ENCODE measurements at places on chromosomes 4 and X.

GRCh38 chr4:140037353-140038030 is 116.5 kb downstream of the MAML3 start:
- DNase-seq, result no peak

GRCh38 chr4:48367016-48367415 is 25.7 kb downstream of the SLAIN2 start:
- DNase-seq, result no peak

DNA sequence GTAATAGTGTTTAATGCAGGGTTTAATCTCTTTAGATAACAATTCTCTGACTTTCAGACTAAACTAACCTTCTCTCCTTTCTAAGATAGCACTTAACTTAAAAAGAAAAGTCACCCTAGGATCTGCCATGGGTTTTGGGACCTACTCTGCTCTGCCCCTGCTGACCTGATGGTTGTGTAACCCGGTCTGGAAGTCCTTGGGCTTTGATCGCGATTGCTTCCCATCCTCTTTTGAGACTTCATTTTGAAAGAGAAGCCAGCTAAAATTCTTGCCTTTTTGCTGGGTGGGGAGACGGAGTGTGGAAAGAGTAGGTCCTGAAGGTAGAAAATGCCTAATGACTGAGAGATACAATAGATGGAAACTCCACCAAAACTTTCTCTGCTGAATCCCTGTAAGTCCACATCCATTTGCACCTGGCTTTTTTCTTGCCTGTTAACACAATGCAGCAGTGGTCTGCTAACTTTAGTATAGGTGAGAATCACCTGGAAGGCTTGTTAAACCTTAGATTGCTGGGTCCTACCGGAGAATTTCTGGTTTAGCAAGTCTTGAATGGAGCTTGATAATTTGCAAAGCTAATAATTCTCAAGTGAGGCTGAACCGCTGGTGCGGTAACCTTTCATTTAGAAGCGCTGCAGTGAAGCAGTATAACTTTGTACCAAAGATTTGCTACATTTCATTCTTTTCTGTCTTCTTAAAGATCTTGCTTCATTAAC is 45.6 kb upstream of the CCSER1 start:
- DNase-seq, result no peak

DNA sequence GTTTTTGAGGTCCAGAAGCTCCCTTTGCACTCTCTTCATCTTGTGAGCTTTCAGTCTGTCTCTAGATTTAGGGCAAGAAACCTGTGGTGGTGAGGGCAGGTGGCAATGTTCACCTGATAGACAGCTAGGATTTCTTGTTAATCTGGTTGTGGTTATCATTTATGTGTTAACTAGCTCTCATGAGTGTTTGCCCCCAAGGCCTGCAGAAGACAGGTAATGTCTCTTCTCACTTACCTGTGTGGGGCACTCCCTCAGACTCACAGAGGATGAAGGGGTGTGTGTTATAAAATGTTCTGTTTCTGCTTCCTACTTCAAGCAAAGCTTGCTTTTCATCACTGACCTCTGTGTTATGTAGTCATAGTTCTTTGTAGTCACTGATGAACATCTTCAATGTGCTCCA is 17.8 kb downstream of the EGF start:
- DNase-seq, result no peak

DNA sequence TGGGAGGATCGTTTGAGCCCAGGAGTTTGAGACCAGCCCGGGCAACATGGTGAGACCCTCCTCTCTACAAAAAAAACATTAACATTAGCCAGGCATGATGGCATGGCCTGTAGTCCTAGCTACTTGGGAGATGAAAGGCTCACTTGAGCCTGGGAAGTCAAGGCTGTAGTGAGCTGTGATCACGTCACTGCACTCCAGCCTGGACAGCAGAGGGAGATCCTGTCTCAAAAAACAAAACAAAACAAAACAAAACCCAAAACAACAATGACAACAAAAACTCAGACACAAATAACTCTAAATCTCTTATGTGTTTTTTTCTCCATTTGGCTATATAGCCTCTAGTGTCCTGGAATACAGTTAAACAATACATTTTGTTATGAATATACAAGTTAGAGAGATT is 127.3 kb upstream of the STK26 start:
- no peak for DNase-seq

GRCh38 chrX:1134156-1134555 is 78.3 kb downstream of the CRLF2 start:
- DNase-seq, result no peak

DNA sequence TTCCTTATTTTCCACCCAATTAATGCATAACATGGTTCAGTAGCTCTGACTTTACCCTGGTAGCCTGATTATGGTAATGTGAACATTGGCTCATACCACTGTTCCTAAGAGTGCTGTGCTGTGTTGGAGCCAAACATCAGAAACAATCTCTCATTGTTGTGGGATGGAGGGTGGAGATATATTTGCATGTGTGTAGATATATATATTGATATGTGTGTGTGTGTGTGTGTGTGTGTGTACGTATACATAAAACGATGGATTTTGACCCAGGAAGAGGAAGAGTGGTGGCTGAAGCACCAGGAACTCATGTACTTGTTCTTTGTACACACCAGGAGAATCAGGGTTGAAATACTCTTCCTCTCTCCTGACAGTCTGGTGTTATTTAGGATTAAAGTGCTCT is 247.7 kb downstream of the IL15 start:
- no peak for DNase-seq

GRCh38 chrX:17788439-17788838 is 51.1 kb downstream of the SCML1 start:
- peak; percentile 20 for DNase-seq

GRCh38 chr4:114577386-114577785 is 21.2 kb upstream of the UGT8 start:
- no peak for DNase-seq

DNA sequence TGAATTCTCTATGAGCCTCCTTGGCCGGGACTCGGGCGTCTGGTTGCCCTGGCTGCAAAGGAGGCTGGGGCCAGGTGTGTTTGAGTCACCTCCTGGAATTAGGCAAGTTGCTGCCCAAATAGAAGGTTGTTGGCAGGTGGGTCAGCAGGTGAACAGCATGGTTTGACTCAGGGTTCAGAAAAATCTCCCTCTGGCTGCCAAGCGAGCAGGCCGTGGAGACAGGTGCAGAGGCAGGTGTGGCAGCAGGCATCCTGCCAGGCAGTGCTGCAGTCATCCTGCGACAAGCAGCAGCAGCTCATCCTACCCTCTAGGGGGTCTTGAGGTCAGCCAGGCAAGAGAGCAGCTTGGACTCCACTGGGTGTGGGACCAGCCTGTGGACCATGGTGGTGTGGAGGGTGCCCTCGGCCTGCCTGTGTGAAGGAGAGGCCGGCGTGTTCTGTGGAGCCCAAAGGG is 8.2 kb downstream of the MSANTD1 start:
- peak; percentile 93 for DNase-seq

DNA sequence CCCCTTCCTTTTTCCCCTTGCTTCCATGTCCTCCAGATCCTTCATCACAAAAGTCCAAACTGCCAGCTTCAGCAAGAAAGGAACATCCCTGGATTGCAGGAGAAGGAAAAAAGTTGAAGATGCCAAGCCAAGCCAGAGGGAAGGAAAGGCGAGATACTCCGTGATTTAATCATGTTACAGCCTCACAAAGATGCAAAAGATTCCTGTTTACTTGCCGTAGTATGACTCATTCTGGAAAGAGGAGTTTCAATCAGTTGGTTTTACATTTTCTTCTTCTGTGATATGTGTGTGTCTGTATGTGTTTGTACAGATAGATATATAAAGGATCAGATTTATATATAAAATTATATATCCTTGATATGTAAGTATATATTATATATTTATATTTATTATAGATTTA is 69.3 kb downstream of the BTC start:
- no peak for DNase-seq

- no peak for DNase-seq
Measured at GRCh38 chr4:173426064-173426463, 27.1 kb upstream of the SCRG1 start.

DNA sequence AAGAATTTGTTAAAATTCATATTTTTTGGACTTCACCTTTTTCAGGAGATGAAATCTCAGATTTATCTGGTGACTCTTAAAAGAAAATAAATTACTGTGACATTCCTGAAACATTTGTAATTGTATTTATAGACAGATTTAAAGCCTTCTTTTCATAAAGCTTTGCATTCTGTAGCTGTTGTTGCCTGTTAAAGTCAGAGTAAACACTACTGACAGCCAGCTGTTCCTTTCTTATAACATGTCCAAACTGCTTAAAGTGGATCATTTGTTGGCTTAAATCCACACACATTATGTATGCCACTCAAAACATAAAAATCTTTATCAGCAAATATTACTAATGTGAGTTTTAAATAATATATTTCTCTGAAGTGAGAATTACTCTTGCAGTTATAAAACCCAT is 157.5 kb downstream of the TECRL start:
- DNase-seq, result no peak

GRCh38 chr4:160877087-160877790 is 1286.6 kb downstream of the FSTL5 start:
- no peak for DNase-seq

GRCh38 chr4:107818301-107818910 is 6.3 kb upstream of the SGMS2 start:
- peak; percentile 73 for DNase-seq

- DNase-seq, result no peak
Measured at GRCh38 chr4:114108869-114109268, 129.4 kb upstream of the ARSJ start.
